Mucosa of descending colon (tissue), 3 donors: ENCODE measurements at places on chromosomes 5 and 9. TPM values are rescaled to one million over a fixed set of nuclear protein-coding genes. Genes with fewer than 3 reads are reported as not detected.

GABRA6 gene
- not detected for total RNA-seq

UGT3A1 gene
- total RNA-seq: not detected

OBP2B gene
- total RNA-seq: not detected

DMAC1 gene
- total RNA-seq: 49.3 TPM

C7 gene
- total RNA-seq: 9.2 TPM

DTWD2 gene
- total RNA-seq: 9.2 TPM
